Activated T-helper 9 cell treated with anti-CD3 and anti-CD28 coated beads, Interleukin-2, amount 50 U/mL, for 16 hours (primary cell): ENCODE measurements at places on chromosomes 2 and 18.

DNA sequence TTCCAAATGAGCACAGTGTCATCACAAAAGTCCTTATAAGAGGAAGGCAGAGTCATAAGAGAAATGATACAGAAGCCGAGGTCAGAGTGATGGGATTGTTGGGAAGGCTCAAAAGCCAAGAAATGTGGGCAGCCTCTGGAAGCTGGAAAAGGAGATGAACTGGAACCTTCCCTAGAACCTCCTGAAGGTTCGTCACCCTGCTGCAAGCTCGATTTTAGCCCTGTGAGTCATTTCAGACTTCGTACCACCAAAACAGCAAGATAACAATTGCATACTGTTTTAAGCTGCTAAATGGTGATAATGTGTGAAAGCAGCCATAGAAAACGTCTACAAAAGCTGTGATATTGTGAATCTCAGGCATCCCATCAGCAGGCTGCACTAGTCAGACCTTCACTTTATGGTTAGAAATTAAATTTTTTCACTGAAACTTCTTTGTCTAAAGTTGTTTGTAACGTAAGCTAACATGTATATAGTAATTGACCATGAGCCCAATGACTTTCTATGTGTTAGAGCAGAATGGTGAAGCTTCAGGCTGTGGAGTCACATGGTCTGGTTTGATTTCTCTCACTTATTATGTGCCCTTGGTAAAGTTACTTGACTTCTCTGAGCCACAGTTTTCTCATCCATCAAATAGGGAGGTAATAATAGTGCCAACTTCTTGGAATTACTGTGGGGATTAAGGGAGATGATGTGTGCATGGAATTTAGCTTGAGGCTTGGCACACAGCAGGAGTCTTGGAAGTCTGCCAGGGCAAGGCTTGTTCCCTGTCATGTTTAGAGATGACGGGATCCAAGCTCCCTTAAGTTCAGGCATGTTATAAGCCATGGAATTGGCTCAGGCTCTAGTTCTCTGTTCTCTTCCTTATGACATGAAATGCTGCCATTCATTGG lies 132.0 kb upstream of the CCDC195 start:
- no peak for DNase-seq

GRCh38 chr2:28108143-28108542 lies 217.6 kb downstream of the BABAM2 start:
- no peak for DNase-seq

GRCh38 chr2:132667706-132668105 lies 2.3 kb downstream of the LYPD1 start:
- DNase-seq = no peak

DNA sequence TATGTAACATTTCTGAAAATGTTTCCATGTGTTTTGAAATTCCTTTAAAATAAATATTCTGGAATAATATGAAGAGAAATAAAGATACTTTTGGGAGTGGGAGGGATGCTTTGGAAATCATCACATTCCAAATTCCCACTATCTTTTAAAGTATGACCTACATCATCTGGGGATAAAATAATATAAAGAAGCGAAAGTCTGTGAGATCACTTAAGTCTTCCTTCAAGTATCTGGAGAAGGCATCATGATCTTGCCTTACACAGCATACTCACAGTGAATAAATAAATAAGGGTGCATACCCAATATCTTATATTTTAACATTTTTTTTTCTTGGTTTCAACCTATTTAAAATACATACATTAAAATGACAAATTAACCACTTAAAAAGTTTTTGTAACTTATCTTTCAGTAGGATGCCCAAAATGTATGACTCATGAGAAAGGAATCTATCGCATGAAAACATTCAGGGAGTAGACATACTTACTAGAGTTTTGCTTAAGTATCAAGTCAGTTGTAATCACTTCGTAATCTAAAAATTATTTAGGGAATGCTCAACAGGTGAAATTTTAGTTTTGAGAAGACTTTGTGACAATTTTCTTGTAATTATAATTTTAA lies 248.3 kb upstream of the COL3A1 start:
- no peak for DNase-seq

- DNase-seq = no peak
Observed at GRCh38 chr2:42905341-42906110, 113.1 kb upstream of the HAAO start.

- no peak for DNase-seq
Observed at GRCh38 chr2:200763422-200763821, 48.3 kb upstream of the BZW1 start.

- DNase-seq = no peak
Observed at GRCh38 chr2:72513011-72513410, 312.8 kb downstream of the EXOC6B start.

DNA sequence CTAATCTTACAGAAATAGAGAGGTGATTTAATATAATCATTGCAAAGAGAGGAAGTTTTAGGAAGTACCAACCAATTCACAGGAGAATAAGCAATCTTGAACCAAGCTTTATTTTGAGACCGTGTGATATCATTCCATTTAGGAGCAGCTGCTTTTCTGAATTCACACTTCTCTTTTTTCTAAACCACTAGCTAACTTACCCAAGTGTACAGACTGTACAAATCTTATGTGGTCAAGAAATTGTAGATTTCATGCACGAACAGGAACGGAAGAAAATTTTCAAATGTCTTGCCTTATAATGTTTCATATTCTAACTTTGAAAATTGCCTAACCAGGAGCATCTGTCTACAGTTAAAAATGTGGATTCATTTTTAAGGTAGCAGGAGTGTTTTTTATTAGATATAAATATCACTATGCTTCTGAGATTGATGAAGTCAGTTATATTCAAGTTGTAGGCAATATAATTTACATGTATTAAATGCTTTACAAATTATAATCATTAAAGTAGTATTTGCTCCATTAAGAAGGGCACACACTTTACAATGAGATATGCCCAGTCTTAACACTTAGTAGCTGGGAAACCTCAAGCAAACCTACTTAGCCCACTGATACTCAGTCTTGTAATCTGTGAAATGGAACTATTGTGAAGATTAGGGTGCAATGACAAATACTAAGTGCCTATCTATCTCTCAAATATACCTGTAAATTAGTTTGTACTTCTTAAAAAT lies 302.2 kb upstream of the STON1 start:
- DNase-seq = no peak

DNA sequence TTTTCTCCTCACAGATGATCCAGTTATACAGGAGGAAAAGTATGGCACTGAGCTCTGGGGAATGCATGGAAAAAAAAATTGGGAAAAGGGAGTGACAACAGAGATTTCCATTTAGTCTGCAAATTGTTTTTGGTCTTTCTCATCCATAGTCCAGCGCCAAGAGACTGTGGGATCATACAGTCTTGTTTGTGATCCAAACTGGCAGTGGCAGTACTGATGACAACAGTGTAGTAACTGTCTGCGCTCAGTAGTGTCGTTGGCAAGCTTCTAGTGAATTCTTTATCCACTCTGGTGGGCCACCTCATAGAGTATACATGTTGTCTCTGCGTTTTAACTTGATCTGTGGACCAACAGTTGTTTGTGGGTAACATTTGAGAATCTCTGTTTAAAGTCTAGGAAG lies 37.9 kb downstream of the GALNT1 start:
- no peak for DNase-seq

DNA sequence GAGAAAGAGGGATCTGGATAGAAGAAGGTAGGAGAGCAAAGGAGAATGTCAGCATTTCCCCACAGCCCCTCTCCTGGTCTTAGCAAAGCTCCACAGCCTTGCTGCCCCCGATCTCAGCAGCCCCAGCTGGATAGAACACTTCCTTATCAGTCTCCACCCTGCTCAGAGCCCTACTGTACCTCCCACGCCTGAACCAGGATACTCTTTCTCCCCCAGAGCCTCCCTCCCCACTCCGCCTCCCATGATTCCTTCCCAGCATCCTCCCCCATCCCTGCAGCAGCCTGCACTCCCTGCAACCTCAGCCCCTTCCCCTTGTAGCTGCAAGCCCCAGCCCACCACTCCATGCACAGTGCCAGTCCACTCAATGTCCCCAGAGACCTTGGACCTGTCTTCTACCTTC lies 25.8 kb downstream of the PLB1 start:
- no peak for DNase-seq

GRCh38 chr2:1837458-1837857 lies 93.1 kb upstream of the PXDN start:
- no peak for DNase-seq

- no peak for DNase-seq
Observed at GRCh38 chr2:220585241-220585640, 957.8 kb downstream of the SLC4A3 start.

GRCh38 chr2:222302178-222303018 lies 3.6 kb upstream of the PAX3 start:
- DNase-seq = no peak

DNA sequence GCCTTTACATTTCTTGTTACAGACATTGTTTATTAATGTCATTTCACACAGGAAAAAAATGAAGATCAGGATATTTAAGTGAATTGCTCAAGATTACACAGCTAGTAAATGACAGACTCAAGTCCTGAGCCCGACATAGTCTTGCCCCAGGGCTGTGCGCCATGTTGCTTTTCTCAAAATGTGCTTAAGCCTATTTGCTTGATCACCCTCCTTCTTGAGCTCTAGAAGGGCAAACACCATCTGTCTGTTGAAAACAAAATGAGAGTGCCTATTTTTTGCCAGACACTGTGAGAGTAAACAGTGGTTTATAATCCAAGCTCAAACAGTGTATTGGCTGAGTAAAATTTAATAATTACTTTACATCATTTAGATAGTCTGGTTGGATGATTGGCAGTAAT lies 34.8 kb upstream of the HNMT start:
- no peak for DNase-seq

DNA sequence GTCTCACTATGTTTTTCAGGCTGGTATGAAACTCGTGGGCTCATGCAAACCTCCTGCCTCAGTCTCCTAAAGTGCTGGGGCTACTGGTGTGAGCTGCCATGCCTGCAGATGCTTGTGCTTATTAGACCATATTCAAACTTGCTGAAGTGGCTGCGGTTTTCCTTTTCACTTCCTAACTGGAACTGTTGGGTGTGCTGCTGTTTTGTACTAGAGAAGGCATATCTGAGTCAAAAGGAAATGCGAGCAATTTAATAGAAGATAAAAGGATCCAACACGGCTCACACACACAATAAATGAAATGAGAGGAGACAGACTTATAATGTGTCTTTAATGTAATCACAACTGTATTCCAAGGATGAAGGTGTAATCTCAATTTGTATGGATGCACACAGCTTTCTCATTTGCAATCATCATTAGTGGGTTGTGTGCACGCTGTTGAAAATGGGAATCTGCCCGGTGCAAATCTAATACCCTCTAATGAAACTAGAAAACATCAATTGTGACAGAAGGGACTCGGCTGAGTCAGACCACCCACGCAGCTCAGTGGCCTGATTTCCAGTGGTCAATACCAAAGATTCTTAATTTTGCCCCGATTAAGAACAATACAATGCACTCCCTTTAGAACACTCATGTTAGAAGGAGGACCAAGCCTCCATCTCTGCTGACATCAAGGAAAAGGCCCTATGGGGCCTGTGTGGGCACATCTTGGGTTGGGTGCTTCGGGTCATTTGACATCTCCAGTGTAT lies 532.7 kb downstream of the TDRD15 start:
- no peak for DNase-seq

- peak; percentile 11 for DNase-seq
Observed at GRCh38 chr2:68943581-68944568, 8.8 kb downstream of the GKN2 start.

- no peak for DNase-seq
Observed at GRCh38 chr18:27175914-27176313, 9.2 kb downstream of the CHST9 start.

- DNase-seq = no peak
Observed at GRCh38 chr2:202530038-202530437, 104.7 kb upstream of the FAM117B start.

DNA sequence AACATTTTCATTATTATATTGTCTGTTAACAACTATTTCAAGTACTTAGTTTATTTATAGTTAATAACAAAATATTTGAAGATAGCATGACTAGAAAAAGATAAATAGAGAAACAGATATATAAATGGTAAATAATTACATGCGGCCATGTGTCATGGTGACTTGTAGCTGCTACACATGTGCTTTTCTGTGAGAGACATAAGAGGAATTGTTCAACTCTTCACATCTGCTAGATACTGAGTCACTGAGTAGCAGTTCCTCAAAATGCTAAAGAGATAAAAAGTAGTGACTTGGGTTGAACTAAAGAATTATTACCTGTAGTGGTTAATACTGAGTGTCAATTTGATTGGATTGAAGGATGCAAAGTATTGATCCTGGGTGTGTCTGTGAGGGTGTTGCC lies 37.5 kb upstream of the SCN9A start:
- no peak for DNase-seq

GRCh38 chr2:8543383-8544170 lies 138.3 kb upstream of the ID2 start:
- DNase-seq = peak; percentile 69

DNA sequence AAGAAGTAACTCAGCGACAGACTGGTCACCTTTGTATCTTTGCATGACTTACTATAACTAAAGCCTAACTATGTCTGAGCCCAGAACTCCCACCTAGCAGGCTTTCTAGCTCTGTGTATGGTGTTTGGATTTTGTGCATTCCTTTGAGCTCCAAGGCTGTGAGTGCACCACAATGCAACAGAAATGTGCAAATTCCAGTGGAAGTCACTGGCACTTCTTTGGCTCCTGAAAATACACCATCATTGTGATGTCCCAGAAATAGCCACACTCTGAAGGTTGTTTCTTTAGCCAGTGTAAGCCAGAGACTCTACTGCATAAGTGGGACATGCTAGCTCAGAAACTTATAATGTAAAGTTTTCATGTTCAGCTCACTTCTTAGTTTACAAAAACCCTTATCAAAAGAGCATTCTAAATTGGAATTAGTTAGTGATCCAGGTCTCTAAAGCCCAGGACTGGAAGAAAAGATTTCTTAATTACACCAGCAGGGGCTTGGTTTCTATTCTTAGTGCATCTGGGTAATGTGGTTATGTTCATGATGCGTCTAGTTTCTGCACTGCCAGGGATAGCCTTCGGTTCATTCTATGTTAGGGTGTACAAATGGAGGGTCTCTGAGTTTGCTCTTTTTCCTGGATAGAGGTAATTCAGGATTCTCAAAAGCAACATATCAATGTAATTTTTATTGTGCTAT lies 1239.5 kb upstream of the ZEB2 start:
- no peak for DNase-seq

DNA sequence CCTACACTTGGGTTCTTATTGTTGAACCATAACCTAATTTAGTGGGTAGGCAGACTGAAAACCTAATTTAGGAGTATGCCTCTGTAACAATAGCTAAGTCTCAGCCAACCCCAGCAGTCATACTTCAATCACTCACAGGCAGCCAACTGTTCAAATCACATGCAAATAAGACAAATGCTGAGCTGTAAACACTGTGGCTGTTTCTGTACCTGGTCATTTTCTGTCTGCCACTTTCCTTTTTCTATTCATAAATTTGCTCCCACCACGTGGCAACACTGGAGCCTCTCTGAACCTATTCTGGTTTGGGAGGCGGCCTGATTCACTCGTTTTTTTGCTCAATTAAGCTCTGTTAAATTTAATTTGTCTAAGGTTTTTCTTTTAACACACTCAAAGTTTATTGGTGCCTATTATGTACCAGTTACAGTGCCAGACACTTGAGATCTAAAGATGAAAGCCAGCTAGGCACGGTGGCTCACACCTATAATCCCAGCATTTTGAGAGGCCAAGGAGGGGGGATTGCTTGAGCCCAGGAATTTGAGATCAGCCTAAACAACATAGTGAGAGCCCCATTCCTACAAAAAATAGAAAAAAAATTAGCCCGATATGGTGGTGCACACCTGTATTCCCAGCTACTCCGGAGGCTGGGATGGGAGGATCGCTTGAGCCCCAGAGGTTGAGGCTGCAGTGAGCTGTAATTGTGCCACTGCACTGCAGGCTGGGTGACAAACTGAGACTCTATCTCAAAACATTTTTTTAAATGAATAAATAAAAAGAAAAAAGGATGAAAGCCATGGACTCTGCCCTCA lies 41.1 kb downstream of the THNSL2 start:
- DNase-seq = no peak

GRCh38 chr2:201450954-201451291 lies 335 bp downstream of the TRAK2 start:
- no peak for DNase-seq
